NK-92 treated with Interleukin-12 subunit alpha and Interleukin-12 subunit beta, amount 100 ng/mL, for 24 hours (cell line): ENCODE measurements at places on chromosomes 2 and 18.
A peak's percentile ranks its signal among the peaks of the same experiment; 100 is the strongest.

- no peak for DNase-seq
Measured at GRCh38 chr2:29872870-29873269, 48.5 kb downstream of the ALK start.

DNA sequence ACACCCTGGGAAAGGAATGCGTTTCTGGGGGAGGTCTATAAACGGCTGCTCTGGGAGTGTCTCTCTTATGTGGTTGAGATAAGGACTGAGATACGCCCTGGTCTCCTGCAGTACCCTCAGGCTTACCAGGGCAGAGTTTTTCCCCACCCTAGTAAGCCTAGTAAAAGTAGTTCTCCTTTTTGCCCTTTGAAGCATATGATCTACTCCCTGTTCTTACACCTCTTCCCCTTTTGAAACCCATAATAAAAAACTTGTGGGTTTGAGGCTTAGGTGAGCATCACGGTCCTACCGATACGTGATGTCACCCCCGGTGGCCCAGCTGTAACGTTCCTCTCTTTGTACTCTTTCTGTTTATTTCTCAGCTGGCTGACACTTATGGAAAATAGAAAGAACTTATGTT, 97.4 kb downstream of the FSIP2 start:
- no peak for DNase-seq

- no peak for DNase-seq
Measured at GRCh38 chr18:4842287-4842686, 354.8 kb downstream of the AKAIN1 start.

DNA sequence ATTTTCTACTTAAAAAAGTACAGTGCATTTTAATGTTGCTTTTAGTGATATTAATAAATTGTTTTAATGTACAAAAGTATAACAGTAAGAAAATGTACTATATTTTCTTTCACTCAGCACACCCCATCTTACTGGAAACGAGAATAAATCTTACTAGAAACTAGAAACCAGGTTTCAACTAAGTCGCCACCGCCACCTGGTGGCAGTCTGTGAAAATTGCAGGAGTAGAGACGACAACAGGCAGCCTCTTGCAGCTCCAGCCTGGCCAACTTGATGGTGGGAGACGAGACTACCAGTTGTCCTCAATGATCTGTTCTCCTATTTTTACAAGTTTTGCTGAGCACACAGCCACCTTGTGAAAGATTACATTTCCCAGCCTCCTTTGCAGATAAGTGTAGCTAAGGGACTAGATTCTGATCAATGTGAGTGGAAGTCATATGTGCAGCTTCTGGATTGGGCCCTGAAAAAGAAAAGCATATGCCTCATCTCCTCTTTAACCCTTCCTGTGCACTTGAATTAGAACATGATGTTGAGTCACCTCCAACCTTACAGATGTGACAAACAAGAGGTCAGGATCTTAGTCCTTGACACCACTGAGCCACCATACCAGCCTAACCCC, 8.7 kb downstream of the OTOF start:
- DNase-seq: peak; percentile 27

DNA sequence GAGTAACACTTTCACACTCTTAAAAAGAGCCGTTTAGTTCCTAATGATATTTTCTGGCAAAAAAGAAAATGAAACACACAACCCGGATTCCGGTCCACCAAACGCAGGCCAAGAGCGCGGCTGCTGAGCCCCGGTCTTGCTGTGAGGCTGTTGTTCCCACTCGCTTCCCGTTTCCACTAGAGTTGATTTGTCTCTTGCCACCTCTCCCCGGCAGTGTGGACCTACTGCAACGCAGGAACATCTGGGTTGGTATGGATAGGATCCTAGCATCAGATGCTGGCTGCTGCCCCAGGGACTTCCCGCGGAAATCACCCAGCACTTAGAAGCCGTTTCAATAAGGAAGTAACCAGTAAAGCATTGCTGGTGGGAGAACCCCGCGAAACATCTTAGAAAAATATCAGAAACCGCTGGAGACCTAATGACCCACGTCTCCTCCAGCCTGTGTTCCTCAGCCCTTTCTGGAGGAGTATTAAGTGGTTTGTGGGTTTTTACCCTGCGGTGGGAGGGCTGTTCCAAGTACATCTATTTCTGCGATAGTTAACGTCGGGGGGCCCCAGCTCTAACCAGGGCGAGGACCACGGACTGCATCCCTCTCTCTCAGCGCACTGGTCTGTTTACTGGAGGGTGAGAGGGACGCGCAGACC, 939 bp downstream of the DOCK10 start:
- DNase-seq: peak; percentile 69

GRCh38 chr2:149005471-149006077, 32.9 kb upstream of the LYPD6B start:
- no peak for DNase-seq

DNA sequence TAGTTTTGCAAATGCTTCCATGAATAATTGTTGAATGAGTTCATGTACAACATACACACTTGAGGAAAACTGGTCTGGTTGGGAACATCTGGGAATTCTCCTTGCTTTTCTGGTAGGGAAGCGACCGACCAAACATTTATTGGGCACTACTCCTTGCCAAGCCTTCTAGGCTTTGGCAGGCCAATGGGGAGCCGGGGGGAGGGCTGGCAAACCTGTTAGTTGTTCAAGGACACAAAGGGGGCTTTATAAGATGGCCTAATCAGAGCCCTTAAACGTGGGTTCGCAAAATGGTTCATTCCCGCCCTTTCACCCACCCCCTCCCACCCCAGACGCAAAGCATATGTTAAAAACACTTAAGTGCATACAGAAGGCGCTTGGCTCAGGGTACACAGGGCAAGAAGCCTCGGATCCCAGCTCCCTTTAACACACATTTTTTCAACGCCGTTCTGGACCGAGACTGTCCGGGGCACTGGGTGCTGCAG, 844 bp upstream of the VSNL1 start:
- no peak for DNase-seq
